ENCODE measurements at places on chromosomes 3 and 15. TPM values are rescaled to one million over a fixed set of nuclear protein-coding genes. Genes with fewer than 3 reads are reported as not detected.

CCR9 gene
- not detected for polyA plus RNA-seq

LSMEM2 gene
- 0.15 TPM for polyA plus RNA-seq

SLC24A5 gene
- 0.47 TPM for polyA plus RNA-seq

CHDH gene
- polyA plus RNA-seq: 4.5 TPM

IGSF11 gene
- polyA plus RNA-seq: 1.3 TPM

NLGN1 gene
- polyA plus RNA-seq: 5.9 TPM

FBXW12 gene
- polyA plus RNA-seq: 0.33 TPM

GRCh38 chr15:66735909-66736305 is 33.9 kb downstream of the SMAD6 start:
- peak; percentile 20 for DNase-seq

GRCh38 chr3:52104684-52105640 is 48.6 kb upstream of the DUSP7 start:
- no peak for DNase-seq

DNA sequence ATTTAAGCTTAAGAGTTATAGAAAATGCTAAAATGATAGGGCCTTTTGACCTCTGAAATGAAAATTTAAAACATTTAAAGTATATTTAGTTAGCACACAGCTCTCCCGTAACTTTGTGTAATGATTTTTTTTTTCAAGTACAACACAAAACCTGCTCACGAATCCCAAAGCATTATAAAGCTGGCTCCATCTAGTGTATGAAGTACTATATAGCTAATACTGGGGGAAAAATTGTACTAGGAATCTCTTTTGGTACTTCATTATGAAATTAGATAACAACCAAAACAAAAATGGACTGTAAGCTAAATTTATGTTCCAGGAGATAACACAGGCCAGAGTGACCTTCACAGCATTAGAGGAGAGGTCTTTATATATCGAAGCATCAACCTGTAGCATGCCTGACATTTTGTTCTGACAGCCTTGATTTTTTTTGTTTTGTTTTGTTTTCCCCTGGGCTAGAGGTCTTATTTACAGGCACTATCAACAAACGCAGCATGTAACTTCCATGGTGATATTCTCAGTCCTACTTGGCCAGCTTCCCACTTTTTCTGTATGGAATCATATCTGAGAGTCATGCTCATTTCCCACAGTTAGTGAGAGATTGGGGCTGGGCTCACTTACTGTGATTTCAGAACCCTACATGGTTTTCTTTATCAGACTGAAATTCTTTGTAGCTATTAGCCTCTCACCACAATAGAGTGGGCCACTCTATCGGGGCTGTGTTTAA is 116.3 kb downstream of the MITF start:
- no peak for DNase-seq

DNA sequence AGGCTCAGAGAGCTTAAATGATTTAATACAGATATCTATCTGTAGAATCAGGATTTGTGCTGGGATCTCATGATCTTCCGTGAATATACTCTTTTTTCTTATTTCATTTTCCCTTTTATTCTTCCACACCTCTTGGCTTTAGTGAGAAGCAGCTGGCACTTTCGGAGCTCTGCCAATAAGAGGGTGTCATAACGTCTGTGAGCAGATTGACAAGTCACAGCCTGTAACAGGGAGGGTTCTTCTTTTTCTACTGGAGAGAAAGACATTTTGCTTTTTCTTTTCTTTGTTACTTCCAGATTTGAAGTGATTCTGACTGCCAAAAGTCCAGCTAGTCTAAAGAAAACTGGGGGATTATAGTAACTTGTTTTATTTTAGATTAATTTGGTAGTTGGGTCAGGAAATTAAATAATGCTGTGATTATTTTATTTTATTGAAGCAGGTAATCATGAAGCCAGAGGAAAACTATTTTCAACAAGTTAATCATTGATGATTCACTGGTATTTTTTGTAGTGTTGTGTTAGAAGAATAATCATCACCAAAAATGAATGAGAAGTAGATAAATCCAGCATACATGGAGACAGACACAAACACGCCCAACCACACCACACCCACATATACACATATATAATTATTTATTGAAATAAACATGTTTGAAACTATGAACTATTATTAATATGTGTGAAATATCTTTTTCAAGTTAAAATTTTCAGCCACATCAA is 69.8 kb downstream of the TNFAIP8L3 start:
- no peak for DNase-seq

- no peak for DNase-seq
Observed at GRCh38 chr15:69725957-69726356, 273.3 kb downstream of the RPLP1 start.

DNA sequence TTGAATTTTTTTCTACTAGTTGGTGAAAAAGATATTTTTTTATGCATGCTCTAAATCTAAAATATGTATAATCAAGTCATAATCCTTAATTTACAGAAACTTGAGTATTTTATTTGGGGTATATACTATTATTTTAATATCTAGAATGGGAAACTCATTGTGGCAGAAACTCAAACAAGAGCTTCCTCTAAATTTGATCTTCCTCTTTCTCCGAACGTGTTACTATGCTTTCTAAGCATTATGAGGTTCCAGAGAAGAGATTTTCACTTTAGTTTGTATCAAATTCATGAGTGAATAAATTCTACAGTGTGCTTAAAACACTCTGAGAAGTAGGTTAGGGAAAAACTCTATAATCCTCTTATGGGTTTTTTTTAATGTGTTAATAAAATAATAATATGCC is 173.1 kb downstream of the POTEB3 start:
- DNase-seq: no peak

DNA sequence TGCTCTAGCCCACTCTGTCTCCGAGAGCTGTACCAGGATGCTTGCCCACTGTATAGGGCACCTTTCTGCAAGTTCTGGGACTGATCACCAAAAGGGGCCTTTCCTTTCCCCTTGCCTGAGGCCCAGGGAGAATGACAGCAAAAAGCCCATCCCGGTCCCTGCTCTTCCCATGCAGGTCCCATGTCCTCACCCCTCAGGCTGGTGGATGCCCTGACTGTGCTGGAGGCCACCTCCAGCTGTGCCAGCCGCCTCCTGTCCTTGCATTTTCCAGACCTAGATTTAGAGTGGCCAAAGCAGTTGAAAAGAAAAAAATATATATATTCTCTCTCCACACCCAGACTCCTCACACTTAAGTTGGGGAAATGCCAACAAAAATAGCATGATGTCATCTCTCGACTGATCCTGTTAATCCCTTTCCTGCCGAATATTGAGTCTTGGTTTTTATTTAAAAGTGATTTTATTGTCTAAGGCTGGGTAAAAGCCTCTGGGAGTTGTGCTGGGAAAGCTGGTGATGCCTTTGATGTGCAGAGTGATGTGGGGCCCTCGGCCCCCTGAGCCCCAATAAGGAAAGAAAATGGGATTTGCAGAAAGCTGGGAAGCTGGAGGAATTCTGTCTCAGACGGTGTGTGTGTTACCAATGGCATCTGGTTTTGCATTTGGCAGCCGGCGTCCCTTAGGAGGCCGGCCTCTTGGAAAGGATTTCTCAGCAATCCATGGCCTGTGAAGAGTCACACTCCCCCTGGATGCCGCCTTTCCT is 29.3 kb upstream of the TPM1 start:
- no peak for DNase-seq

GRCh38 chr15:96402403-96402802 is 71.9 kb downstream of the NR2F2 start:
- DNase-seq: no peak

GRCh38 chr3:195101927-195102608 is 168.9 kb downstream of the XXYLT1 start:
- DNase-seq: no peak

GRCh38 chr15:66328771-66329170 is 27.7 kb downstream of the TIPIN start:
- no peak for DNase-seq

- no peak for DNase-seq
Observed at GRCh38 chr3:156233876-156234275, 113.5 kb downstream of the KCNAB1 start.

DNA sequence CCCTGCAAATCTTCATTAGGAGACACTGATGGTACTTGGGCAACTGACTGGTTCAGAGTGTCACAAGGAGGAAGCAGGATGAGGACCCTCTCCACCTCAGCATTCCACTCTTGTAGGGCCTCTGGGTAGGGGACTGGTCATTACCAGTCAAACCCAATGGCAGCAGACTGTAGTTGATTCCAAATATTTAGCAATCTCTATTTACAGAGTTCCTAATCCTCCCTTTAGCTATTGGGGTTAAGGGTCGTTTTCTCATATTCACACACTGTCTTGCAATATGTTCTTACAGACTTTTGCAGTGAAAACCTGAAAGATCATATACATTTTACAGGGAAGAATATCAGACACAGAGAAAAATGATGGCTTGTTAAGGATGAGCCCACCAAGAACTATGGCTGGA is 397.7 kb downstream of the GAP43 start:
- DNase-seq: no peak

DNA sequence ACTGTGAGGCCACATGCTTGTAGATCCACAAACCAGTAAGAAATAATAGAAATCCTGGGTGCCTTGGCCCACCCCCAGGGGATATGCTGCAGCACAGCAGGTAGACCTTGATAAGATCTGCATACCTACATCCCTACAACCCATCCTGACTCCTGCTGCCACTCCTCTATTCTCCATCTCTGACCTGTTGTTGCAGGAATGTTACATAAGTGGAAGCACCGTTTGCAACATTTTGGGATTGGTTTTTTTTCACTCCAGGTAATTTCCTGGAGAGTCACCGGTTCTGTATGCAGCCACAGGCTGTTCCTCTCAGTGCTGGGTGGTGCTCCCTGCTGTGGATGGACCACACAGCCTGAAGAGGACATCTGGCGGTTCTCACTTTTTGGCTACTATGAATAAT is 16.1 kb upstream of the CSPG5 start:
- DNase-seq: no peak

GRCh38 chr15:61929452-61929851 is 130.8 kb downstream of the VPS13C start:
- no peak for DNase-seq

DNA sequence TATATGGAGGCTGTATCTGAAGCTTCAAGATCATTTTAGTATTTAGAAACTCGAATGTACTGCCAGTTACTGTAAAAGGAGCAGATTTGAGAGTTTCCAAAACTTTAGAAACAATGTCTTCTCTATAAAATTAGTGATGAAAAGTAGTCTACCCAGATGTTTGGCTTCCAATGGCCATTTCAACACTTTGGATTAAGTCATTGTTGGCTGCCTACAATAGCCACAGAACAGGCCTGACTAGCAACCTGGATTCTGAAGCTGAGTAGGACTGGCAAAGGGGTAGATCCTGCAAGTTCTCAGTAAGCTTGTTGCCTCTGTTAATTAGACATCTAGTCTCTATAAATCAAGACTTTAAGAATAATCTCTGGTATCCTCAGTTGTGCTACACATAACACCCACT is 239.0 kb upstream of the KCNMB2 start:
- no peak for DNase-seq

DNA sequence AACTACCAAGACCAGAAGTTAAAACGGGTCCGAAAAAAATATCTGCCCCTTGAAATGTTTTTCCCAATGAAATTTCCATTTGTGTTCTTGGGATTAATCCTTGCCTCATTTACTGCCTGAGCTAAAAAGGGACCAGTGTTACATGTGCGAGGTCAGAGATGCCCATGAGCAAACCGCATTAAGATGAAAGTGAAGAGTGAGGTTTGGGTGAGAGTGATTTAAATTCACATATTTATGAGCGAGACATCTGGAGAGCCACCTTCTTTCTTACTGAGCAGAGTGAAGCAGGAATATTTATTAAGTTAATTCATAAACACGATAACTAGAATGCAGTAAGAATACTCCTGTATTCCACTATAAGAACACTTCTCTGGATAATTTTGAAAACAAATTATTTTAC is 41.3 kb downstream of the SRP14 start:
- no peak for DNase-seq

GRCh38 chr15:57217778-57218598 is 158.3 kb upstream of the CGNL1 start:
- no peak for DNase-seq

- DNase-seq: no peak
Observed at GRCh38 chr3:133883641-133884040, 12.0 kb downstream of the RAB6B start.

- DNase-seq: no peak
Observed at GRCh38 chr15:63860155-63860554, 26.4 kb upstream of the HERC1 start.

GRCh38 chr3:129695230-129695629 is 88.8 kb upstream of the PLXND1 start:
- no peak for DNase-seq

Measured in left lung (tissue), 14 donors.